ENCODE measurements at places on chromosomes 2 and 18.

DNA sequence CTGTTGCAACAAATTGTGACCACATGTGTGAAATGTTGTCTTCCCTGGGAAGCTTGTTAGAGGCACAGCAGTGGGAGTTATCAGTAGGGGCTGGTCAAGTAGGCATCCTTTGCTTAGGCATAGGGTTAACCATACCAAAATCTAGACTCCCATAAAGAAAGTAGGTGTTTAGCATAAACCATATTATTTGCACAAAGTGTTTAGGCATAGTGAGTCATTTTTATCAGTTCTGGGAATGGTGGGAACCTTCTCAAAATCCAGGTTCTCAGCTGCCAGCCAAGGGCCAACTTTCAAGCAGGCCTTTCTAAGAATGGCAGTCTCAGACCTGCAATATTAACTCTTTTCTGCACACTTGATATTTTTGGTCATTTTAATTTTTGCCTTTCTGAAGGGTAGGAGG, 88.5 kb downstream of the RAB3GAP1 start:
- DNase-seq, result no peak

GRCh38 chr2:100556746-100557145, 6.0 kb upstream of the PDCL3 start:
- DNase-seq, result no peak

- no peak for DNase-seq
These were observed 49.5 kb downstream of the KCNE4 start for GRCh38 chr2:223101340-223102039.

DNA sequence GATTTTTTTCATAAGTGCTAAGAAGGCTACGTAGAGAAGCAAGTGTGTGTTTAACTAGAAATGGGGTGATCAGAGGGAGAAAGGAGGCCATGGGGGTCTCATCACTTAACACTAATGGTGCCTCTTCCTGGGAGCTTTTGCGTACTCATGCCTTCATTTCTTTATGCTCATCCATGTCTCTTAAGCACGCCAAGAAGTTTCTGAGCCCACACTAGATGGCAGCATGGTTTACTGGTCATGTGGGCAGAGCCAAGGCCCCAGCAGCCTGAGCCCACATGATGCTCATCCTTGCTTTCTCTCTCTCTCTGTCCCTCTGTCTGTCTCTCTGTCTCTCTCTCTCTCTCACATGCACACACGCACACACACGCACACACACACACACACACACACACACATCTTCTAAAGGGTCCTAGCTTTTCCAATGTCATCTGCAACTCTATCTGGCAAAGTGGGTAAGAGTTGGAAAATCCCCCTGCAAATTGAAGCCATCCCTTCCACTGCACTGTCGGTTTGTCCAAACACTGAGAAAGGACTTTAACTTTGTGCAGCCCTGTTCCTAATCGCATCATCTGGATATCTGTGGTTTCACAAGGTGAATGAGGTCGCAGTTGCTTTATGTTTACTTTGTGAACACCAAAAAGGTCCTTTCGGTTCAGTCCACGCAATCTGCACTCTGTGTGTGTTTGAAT, 137.1 kb upstream of the CCDC68 start:
- DNase-seq, result peak; percentile 45

- DNase-seq, result no peak
These were observed 45.4 kb downstream of the LCT start for GRCh38 chr2:135791418-135792190.

DNA sequence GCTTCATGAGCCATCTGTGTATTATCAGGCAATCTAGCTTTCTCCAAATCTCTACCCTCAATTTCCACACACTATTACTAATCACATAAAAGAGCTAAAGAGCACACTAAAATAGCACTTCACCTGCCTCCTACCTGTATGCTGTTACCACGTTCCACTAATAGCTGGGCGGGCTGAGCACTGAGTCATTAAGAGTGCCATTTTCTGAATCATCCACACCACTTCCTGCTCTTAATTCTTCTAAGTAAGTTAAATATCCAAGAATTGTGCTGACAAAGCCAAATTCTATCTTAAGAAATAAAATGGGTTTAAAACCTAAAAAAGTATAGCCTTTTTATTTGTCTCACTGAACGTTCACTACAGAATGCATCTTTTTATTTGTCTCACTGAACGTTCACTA, 35.7 kb downstream of the NOL10 start:
- DNase-seq, result no peak

- DNase-seq, result no peak
These were observed 178.9 kb downstream of the GFPT1 start for GRCh38 chr2:69208023-69208595.

DNA sequence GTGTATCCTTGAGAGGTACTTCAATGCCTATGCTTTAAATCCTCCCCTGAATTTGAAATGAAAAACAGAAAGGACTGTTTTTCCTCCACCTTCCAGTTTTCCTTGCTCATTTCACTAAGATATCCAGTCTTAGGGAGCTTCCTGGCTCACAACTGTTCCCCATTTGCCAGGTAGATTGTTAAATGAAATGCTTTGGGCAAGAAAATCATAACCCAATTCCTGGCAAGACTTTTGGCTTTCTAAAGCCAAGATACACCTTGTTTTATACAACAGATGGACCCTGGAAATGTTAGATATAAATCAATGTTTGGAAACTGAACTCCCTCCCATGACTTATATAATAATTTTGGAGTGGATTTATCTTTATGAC, 3.6 kb upstream of the CHMP3 start:
- DNase-seq, result no peak

GRCh38 chr18:60228609-60229595, 143.7 kb downstream of the MC4R start:
- DNase-seq, result no peak

DNA sequence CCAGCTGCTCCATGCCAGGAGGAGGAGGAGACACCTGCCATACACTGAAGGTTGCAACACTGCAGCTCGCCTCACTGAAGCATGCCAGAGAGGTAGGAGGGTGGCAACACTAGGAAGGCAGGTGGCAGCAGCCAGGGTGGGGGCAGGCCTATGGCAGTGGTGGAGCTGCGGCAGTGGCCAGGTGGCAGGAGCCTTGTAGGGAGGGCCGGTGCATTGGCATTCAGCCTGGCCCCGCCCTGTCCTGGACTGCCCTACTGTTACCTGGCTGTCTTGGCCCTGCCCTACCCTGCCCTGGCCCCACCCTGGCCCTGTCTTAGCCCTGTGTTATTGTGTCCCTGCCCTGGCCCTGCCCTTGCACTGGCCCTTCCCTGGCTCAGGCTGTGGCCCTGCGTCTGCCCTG, 7.4 kb upstream of the ANKRD62 start:
- no peak for DNase-seq

DNA sequence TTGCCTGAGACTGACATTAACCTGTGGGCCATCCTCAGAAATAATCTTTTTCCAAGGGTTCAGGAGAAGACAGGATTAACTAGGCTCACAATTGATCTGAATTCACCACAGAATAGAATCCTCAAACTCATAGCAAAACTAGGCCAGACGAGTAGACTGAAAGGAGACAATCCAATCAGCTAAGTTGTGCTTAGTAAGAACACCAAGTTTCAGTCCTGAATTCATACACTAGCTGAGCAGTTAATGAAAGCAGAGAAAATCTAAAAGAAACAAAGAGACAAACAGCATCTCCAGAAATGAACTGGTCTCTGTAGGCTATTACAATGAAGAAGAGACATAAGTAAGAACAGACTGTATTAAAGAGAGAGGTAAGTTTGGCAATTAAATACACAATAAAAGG, 89.5 kb downstream of the GORASP2 start:
- no peak for DNase-seq

GRCh38 chr2:20027260-20027677, 14.8 kb upstream of the MATN3 start:
- DNase-seq, result no peak

GRCh38 chr2:241771286-241772062, 5.1 kb upstream of the GAL3ST2 start:
- DNase-seq, result no peak

DNA sequence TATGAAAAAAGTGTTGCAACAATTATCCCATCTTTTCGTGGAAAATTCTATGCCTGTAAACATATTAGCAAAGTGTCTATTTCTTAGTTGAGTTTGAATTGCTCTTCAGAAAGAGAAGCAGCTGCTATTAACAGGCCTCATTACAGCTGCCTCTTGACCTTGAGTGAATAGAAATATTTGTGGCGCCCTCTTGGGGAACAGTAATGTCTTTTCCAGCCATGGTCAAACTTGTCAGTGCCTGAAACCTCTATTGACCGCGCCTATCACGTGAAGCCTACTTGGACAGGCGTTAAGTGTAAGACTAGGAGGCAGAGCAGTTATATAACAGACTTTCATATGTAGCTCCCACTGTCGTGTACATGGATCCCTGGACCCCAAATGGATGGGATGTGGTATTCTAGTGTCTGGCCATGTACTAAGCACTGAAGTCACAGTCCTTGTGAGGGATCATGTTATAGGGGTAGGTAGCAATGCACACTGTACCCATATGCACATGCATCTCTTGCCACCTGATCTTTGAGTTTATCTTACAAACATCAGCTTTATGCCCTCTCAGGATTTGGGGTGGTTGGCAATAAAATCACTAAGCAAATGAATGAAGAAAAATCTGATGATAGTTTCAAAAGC, 245.0 kb downstream of the PTGR3 start:
- DNase-seq, result peak; percentile 37

DNA sequence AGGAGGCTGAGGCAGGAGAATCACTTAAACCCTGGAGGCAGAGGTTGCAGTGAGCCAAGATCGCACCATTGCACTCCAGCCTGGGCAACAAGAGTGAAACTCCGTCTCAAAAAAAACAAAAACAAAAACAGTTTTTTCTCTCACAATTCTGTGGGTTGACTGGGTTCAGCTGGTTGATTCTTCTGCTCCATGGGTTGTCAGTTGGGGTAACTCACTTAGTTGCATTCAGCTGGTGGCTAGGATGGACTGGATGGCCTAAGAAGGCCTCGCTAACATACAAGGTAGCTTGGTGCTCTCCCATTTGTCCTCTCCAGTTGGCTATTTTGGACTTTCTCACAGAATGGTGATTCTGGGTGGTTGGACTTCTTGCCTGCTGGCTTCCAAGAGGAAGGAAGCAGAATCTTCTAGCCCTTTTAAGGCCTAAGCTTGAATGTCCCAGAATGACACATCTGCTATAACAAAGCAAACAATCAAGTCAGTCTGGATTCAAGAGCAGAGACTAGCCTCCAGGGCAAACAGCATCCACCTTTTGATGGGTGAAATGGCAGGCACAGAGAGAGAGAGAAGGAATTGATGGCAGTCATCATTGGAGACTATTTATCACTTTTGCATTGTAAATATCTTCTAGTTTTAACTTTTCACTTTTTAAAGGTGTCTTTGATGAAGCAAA, 17.9 kb downstream of the LAMA3 start:
- DNase-seq, result no peak

DNA sequence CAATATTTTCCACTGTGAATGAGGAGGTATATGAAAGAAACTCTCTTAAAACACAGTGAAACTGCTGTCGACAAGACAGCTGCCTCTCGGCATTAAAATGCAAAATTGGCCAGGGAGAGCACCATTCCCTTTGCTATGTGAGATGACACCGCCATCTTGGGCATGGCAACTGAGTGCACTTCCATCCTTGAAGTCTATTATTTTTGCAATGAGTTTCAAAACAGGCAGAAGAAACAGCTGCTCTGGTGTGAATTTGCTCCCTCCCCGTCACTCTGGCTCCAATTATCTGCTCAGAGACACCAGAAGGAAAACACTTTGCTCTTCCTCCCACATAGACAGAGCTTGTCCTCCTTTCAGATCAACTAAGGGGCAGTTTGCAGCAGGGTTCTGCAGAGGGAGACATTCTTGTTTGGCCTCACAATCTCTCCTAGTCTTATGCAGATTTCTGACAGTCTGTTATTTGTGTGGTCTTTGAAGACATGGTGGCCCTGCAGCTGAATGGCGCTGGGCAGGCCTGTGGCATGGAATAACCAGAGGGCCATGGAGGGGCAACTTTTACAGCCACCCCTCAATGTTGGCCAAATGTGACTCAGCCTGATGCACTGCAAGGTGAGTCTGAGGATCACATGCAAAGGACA, 48.6 kb upstream of the SEC11C start:
- no peak for DNase-seq

DNA sequence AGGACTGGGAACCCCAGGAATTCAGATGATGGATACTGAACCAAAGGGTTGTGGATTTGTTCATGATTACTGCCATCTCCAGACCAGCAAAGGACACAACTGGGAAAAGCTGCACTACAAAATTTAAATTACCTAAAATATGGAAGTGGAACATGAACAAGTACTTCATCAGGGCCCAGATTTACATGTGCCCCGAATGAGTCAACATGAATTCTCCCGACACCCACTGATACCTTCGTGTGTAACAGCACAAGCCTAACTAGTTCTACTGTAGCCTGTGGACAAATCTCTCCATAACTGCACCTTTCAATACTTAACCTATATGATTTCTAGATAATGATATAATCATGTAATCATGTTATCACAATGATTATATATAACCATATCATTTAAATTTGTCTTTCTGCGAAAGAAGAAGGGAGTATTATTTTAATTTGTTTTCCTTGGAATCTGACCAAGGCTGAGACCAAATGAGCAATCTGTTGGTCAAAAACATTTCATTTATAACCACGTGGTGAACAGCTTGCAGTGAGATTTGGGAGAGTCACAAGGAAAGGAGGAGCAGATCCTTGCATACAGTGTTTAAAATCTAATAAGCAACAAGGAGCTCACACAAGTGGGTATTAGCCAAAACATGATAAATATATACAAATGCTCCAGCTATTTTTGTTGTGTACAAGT, 70.5 kb downstream of the CACNB4 start:
- DNase-seq, result no peak

GRCh38 chr2:45857867-45858520, 206.5 kb downstream of the PRKCE start:
- no peak for DNase-seq

GRCh38 chr2:232772531-232772930, 3.8 kb downstream of the KCNJ13 start:
- DNase-seq, result no peak

DNA sequence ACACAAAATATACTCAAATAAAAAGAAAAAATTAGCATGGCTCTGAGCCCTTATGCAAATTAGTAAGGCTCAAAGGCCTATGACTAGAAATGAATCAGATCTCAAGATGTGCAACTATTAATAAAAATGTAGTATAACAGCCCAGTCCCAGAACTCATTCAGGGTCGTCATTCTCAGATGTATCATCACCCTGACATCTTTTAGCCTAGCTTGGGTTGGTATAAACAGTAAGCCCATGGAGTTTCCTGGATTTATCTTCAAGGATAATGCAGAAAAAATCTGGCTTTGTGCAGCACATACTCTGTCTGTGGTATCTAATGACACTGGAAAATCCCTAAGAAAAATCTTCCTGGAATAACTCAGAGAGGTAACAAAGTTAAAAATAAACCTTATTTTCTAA, 239.3 kb downstream of the ZNF385B start:
- DNase-seq, result no peak

GRCh38 chr2:134728163-134728562, 9.4 kb upstream of the TMEM163 start:
- no peak for DNase-seq

GRCh38 chr2:213234641-213235040, 49.6 kb upstream of the SPAG16 start:
- no peak for DNase-seq

- DNase-seq, result no peak
These were observed 61.8 kb downstream of the RNF144A start for GRCh38 chr2:6978991-6979390.
